ENCODE measurements at places on chromosomes 11 and 22.
A peak's percentile ranks its signal among the peaks of the same experiment; 100 is the strongest.

GRCh38 chr11:71391352-71391751 is 56.8 kb downstream of the DHCR7 start:
- no peak for DNase-seq

- DNase-seq: no peak
Measured at GRCh38 chr11:71322192-71322735, 69.9 kb upstream of the SHANK2 start.

- no peak for DNase-seq
Measured at GRCh38 chr11:105142167-105142566, 2.6 kb upstream of the CARD18 start.

DNA sequence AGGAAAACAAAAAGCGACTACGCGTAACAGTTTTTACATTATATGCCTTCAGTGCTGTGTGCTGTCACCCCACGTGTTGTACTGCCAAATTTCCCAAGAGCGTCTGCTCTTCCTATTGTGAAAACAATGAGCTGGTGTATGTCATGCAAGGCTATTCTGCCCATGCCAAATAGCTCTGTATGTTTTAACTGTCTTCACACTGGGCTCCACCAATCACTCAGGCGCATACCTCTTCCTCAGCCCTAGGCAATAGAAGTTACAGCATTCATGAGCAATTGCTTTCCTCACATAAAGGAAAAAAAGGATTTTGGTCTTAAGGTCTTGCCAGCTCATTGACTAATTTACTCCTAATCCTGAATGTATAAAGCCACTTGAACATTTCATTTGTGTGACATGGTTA is 606.8 kb downstream of the NTM start:
- no peak for DNase-seq

- DNase-seq: no peak
Measured at GRCh38 chr11:7020183-7020917, at the start of the genes NLRP14 and ZNF214. Gene NLRP14 (plus strand): TSS chr11:7020479. CDS start chr11:7038587, 18,108 bp downstream. Gene ZNF214 (minus strand): TSS chr11:7020346. CDS start chr11:7002835, 17,511 bp downstream.

DNA sequence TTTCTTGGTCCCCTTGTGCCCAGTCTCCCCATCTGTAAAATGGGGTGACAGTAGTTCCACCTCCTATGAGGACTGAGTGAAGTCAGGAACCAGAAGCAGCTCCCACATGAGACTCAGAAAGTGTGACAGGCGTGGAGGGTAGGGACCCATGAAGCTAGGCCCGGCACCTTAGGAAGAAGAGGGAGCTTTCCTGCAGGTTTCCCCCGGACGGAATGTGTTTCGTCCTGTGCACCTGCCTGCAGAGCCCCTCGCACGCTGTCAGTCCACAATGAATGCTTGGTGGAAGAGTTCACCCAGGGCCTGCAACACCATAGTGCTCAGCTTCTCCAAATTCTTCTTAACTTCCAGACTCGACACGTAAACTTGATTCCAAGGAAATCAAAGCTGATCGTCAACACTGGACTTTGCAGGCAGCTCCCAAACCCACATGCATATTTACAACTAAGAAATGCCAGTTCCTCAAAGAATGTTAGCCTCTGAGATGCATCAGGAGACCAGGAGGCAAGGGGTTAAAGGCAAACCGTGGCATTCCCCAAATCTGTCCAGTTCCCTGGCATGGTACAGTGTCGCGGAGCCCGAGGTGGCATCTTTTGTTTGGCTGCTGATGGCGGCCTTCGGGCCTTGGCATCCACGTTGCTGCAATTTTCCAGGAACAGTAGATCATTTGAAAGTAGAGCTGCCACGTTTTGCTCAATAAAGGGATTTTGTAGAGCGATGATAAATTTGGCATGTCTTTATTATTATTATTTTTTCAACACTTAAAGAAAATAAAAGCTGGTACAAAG is 15.4 kb downstream of the LRP5 start:
- DNase-seq: no peak

DNA sequence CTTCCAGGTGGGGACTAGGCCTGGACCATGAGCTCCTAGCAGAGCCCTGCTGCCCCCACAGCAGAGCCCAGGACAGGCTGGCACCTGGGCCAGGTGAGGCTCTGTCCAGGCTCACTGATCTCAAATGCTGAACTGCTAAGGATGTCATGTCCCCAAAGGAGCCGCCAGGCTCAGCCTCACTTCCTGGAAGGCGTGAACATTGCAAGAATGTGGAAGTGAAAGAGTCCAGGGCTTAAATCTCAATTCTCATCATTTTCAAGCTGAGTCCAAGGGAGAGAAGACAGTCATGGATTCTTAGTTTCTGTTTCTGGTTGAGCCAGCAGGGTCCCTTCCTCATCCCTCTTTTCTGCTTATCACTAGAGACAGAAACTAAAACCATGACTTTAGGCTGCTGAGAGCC is 5.0 kb downstream of the ASCL2 start:
- no peak for DNase-seq

GRCh38 chr11:115366826-115367225 is 137.4 kb downstream of the CADM1 start:
- no peak for DNase-seq

DNA sequence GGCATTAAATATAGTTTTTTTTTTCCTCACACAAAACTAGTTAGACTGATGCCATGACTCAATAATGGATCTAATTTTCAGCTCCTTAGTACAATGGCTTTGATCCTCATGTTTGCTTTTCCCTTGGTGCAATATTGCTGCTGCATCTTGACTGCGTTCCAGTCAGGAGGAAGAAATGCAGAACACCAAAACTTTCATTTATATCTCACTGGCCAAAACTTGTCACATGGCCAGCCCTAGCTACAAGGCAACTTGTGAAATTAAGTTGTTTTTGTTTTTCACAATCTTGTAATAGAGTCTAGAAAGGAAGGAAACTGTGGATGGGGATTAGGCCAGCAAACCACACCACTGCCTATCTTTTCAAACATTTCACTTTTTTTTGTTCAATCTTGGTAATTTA is 36.7 kb downstream of the SMC1B start:
- no peak for DNase-seq

DNA sequence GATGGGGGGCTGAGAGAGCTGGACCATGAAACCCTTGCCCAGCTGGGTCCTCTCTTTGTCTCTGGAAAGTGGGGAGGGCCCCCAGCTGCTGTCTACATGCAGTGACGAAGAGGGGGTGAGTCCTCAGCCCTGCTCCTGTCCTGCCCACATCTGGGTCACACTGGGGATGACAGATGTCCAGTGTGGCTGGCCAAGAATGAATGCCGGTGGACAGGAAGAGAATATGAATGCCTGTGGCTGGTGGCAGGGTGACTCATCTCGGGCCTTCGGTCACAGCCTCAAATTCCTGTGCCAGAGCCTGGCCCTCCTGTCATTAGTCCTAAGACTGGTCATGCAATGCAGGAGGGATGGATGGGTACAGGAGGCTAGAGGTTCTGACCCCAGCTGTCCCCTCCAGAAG is 2.2 kb upstream of the PNPLA3 start:
- DNase-seq: no peak

DNA sequence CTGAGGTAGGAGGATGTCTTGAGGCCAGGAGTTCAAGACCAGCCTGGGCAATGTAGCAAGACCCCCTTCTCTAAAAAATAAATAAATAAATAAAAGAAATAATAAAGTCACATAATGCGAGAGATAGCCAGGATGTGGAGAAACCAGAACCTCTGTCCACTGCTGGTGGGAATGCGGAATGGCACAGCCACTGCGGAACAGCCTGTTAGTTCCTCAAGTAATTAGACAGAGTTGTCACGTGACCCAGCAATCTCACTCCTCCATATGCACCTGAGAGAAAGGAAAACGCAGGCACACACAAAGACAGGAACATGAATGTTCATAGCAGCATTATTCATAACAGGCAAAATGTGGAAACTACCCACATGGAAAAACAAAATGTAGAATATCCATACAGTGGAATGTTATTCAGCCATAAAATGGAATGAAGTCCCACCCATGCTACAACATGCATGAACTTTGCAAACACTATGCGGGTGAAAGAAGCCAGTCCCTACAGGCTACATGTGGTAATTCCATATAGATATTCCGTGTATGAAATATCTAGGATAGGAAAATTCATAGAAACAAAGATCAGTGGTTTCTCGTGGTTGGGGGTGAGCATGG is 27.4 kb downstream of the LIF start:
- DNase-seq: no peak

- DNase-seq: no peak
Measured at GRCh38 chr11:73239111-73239521, 21.0 kb downstream of the P2RY2 start.

GRCh38 chr11:10692531-10693115 is 932 bp downstream of the IRAG1 start:
- no peak for DNase-seq

DNA sequence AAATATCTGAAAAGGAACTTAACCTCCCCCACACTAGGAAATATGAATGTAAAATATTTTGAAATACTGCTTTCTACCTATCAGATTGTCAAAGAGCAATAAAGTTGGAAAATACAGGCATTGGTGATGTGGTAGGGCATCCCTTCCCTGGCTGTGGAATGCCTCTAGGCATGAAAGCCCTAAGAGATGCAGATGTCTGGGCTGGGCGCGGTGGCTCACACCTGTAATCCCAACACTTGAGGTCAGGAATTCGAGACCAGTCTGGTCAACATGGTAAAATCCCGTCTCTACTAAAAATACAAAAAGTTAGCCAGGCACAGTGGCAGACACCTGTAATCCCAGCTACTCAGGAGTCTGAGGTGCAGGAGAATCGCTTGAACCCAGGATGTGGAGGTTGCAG is 22.0 kb downstream of the ARAP1 start:
- DNase-seq: no peak

- DNase-seq: peak; percentile 59
Measured at GRCh38 chr11:75802913-75803820, 11.8 kb upstream of the UVRAG start.

- DNase-seq: no peak
Measured at GRCh38 chr11:102457865-102458264, 5.3 kb upstream of the TMEM123 start.

DNA sequence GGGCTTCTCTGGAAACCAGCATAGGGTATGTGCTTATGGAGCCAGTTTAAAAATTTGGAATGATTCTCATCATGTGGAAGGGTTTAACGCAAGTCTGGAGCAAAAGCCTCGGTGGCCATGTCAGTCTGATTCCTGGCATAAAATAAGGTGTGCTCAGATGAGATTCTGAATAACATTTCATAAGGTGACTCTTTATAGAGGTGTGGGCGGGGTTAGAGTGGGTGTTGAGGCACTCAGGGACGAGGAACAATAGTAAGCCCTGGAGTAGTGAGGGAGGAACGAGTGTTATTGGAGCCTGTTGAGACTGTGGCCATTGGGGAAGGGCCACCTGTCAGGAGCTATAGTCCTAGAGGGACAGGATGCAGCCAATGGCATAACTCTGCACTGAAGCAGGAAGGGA is 13.0 kb upstream of the KIRREL3 start:
- no peak for DNase-seq

DNA sequence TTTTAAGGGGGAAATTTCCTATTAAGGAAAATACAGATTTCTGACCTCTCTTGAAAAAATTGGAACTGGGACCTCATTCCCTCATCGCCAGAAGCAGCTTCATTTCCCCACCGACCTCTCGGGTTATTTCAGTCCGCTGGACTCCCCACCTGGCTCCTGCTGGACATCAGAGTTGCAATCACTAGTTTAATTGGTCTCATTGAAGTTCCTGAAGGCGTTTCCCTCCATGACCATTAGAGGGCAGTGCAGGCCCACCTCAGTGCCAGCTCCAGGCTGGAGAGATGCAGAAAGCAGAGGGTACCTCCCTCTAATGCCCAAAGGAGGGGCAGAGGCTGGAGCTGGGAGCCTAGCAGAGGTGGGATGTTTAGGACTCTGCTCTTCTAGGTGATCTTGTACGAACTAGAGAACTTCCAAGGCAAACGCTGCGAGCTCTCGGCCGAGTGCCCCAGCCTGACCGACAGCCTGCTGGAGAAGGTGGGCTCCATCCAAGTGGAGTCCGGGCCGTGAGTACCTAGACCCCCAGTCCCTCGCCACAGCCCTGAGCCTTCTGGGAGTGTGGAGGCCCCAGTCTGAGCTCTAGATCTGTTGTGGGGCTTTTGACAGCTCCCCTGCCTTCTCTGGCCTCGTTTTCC is 2.7 kb downstream of the CRYBB3 start:
- DNase-seq: peak; percentile 4

GRCh38 chr11:12941671-12942070 is 67.4 kb upstream of the RASSF10 start:
- DNase-seq: no peak

GRCh38 chr22:34914846-34915245 is 151.1 kb upstream of the ISX start:
- no peak for DNase-seq

DNA sequence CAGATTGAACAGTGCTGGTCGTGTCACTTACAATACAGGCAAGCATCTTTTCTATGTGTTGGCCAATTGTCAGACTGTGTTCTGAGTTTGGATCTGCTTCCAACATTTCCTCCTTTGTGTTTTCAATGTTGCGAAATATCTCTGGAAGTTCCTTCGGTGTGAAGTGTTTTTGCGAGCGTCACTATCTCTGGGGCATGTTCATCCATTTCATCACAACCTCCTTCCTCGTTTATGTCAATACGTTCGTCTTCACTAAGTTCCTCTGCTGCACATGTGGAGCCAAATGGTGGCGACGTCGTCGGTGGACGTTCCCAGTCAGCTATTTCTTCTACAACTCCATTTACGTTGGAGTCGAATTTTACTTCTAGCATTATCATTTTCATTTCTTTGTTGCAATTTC is 100.2 kb upstream of the LMO1 start:
- DNase-seq: no peak

- no peak for DNase-seq
Measured at GRCh38 chr11:34616830-34617504, 3.9 kb upstream of the EHF start.

DNA sequence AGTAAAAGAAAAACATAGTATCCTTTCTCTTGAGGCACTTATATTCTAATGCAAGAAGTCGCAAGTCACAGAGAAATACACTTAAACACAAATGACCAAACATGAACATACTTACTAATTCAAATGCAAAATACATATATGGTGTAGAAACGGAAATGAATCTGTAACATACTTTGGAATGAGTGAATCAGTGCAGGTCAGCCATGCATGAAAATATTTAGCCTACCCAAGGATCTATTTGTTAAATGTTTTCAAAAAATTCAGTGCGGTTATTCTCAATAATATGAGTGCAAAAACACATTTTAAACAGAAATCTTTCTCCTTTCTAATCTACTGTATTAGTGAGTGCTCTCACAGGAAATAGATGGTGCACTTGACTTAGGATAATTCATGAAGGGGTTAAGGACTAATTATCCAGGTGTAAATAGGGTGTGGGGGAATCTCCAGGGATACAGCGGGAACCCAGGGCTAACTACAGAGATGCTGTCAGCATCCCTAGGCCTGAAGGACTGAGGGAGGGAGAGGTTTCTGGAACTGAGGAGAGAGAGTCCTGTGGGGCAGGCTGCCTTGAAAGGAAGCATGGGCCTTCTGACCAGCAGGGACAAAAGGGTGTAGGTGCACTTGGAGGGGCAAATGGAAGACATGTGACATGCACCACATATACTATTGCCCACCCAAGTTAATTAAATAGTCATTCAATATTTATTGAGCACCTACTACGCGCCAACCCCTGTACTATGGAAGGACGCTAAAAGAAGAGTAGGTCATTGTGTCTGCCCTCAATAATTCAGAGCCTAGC is 139.2 kb downstream of the MAML2 start:
- DNase-seq: no peak

- DNase-seq: no peak
Measured at GRCh38 chr22:24341627-24342026, 71.0 kb downstream of the SPECC1L start.
